Activated CD4-positive, CD25-positive, alpha-beta regulatory T cell treated with anti-CD3 and anti-CD28 coated beads, Interleukin-2, amount 50 U/mL, for 16 hours (primary cell): ENCODE measurements at places on chromosomes 2 and 18.

DNA sequence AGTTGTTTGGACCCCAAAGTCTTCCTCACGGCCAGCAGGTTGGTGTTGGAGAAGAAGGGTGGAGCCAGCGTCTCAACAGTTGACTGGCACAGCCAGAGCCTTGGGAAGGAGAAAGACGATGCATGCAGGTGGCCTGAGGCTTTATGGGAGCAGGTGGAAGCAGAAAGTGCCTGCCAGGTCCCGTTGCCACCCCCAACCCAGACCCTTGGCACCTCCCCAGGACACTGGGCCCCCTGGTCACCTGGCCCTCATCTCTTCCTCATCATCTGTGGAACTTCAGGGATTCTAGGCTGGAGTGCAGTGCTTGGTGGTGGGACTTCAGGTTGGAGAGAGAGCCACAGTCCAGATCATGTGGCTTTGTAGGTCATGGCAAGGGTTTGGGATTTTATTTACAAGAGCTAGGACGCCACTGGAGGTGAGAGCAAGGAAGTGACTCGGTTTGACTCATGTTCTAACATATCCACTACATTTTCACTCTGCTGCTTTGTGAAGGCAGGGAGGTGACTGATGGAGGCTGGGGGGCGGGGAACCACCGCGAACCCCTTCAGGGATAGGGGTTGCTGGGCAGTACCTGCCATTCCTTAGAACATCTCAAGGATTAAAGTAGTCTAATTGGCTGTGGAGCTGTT, 62.5 kb upstream of the B3GNT7 start:
- DNase-seq = no peak

- no peak for DNase-seq
Measured at GRCh38 chr2:204012072-204012653, 75.6 kb downstream of the ICOS start.

DNA sequence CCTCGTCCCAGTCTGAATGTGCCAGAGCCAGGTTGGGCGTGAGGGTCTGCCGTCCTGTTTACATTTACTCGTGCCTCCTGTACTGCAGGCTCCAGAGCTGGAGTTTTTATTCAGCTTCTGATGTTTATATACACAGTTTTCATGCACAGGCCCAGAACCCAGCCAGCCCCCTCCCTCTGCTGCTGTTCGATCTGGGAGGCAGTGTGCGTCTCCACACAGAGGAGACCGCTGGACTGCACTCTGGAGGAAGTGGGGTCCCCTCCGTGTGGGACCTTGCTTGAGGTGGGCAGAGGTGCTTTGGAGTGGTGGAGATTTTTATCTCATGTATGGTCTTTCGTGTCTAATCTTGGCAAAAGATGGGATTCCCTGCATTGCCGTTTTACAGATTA, 90.6 kb downstream of the GLI2 start:
- no peak for DNase-seq

DNA sequence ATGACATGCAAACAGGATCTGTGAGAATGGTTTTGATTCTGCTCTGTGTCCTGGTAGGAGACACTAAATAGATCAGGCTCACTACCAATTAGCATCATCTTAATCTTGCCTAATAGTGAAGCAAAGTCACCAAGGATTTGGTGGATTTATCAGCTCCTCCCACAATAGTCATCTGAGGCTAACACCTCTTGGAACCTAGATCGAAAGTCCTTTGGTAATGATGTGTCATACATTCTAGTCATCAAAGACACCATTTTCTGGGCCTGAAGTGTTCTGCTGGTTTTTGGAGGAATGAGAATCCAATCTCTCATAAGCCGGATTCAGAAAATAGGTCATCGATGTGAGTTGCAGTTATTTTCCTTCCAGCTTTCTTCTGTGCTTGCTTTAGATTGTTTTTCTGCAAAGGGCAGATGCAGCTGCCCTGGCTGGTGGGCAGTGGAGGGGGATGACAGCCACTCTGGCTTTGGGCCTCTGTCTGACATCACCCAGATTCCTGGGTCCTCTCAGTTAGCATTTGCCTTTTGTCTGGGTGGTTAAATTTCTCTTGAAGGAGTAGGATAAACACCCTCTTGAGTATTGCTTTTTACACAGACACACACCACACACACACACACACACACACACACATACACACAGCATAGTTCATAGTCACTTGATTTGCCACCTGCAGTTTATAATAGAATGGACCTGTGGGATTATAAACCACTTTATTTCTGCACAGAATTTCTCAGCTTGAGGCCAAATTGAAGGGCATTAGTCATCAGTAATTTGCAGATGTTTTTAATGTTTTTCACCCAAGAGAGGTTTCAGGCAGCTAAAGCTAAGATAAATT, at the start of gene MYO3B:
TSS of gene MYO3B (plus strand) at position 198 of the 832 bp plus-strand sequence. CDS start at position 339, 141 bp downstream.
- DNase-seq = no peak

- DNase-seq = no peak
Measured at GRCh38 chr2:14223576-14223975, 408.9 kb upstream of the LRATD1 start.

- DNase-seq = no peak
Measured at GRCh38 chr2:14673351-14673875, 40.9 kb downstream of the LRATD1 start.

DNA sequence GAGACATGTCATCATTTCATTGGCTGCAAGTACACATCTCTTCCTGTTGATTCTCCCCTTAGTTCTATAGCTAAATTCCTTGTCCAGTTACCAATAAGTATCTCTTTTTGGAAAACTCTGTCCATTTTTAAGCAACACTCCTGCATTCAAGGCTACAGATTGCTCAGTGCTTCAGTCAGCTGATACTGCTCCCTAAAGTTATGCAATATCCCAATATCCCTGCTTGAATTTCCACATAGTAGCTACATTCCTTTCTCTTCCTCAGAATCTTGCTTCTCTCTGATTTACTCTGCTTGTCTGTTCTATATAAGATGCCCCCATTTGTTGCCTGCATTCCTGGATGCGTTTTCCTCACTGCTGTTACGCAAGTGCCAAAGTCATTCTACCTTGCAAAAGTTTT, 109.8 kb downstream of the PARD3B start:
- DNase-seq = no peak

- no peak for DNase-seq
Measured at GRCh38 chr18:76545433-76546087, 50.5 kb upstream of the ZNF516 start.

DNA sequence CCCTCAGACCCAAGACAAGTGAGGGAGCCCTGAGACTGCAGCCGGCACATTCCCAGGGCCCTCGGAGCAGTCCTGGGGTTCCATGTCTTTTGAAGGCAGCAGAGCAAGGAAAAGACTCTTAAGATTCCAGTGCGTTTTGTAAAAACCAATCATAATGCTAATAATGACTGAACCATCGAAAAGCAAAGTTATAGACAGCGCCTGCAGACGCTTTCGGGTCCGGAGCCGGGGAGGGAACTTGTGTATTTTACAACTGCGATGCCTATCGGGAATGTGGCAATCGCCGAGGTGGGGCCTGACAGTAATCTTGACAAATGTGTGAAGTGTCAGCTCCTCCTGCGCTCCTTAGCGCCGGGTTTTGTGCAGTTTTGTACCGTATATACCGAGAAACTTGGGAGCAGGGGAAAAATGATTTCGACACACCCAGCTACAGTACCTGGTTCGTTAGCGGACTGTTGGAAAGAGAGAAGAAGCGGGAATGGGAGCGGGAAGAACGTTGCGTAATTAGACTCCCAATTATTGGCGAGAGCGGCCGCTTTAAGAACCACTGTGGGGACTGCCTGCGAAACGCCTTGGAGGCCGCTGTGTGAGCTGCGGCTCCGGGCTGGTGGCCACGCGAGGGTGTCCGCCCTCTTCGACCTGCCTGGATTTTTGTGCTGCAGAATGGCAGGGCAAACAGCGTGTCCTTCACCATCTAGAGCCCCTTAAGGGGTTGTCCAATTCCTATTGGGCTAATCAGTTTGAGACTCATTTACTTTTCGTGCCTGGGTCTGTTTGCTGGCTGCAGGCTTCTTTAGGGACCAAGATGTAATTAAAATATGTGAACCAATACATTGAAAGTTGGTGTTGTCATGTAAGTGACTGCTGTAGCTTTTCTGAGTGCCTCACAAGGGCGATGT, 2.4 kb downstream of the EPAS1 start:
- no peak for DNase-seq

DNA sequence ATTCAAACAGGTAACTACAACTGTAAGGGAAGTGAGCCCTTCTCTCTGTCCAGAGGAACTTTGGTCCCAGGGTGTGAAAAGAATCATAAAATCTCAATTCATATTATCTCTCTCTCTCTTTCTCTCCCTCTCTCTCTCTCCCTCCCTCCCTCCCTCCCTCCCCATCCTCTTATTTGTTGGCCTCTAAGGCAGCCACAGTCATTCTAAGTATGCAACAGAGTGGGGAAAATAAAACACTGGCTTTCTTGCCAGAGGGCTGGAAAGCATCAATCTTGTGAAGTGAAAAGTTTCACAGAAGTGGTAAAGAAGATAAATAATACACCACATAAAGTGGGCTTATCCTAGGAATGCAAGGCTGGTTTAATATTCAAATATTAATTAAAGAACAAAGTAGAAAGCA, 95.6 kb upstream of the KCNH7 start:
- no peak for DNase-seq

GRCh38 chr18:38642711-38643110, 1077.1 kb upstream of the CELF4 start:
- DNase-seq = no peak

- DNase-seq = no peak
Measured at GRCh38 chr2:23686405-23687029, 240.4 kb downstream of the ATAD2B start.

DNA sequence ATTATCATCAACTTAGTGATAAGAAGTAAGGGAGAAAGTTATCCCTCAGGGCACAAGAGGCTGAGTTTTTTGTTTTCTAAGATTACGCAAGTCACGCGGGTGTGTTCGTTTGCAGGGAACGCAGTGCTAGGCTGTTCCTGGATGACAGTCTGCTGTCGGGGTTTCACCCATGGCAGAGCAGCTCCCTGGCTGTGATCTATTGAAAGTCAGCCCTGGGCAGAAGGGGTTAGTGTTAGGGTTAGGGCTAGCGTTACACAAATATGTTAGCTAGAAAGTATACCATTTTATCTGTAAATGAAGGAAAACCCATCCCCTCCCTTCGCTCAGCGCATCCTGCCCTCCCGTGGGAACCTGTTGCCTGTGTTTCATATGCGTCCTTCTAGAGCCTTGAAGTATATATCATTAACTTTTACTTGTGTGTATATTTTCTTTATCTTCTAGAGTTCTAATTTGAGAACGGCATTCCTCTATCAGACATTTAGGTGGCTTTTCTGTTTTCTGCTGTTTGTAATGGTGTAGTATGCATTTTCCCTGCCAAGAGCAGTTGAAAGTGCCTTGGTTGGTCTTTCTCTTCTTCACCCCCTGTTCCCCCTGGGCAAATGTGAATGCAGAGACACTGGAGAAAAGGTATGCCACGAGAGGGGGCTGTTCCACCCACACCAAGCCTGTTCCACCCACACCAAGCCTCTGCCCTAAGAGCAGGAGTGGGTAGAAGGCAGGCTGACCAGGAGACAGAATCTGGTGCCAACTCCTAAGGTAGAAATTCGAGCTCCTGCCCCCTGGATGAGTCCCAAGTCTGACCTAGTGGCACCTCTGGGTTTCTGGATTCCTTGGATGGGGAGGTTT, 47.0 kb downstream of the ARMC9 start:
- DNase-seq = no peak

DNA sequence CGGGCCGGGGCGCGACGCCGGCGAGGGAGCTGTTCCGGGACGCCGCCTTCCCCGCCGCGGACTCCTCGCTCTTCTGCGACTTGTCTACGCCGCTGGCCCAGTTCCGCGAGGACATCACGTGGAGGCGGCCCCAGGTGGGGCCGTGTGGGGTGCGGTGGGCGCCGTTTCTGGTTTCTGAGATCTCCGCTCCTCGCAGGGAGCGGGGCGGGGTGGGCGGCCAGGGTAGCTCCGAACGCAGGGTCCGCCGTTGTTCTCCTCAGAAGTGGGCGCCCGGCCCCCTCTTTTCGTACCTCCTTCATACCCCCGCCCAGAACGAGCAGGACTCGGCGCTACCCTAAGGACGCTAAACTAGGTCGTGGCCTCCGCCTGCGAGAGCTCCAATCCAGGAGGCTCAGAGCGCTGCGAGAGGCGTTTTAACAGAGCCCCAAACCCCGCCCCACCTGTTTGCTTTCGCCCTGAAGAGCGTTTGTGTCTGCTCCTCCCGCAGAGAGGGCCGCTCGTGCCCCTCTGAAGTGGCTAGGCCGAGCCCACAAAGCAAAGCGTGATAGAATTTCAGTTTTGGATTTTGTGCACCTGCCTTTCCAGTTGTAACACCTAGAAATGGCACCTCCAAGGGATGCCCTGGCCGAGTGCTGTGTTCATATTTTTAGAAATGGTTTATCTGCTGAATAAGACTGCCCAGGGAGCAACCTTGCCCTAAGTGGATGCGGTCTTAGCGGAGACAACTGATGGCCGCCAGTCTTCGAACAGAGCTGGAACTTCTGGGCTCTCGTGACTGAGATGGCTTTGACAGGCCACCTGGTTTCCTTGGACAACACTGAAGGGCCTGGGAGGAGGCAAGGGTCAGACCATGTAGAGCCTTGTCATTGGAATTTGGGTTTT, 626 bp downstream of the CAPN10 start:
- DNase-seq = no peak

DNA sequence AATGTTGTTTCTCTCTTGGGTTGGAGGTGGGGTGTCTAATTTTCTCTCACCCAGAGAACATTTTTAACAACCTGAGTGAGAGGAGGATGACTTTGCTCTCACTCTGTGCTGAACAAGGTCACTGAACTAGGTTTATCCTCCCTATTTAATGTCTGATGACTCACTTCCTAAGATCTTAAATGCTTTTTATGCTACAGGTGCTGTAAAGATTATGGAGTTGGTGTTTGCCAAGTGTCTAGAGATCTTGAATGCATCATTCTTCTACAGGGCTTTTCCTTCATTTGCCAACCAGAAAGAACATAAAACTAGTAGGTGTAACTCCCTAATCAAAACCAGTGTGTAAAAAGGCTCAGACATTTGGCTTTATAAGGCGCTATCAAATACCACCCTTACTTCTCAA, 350.5 kb upstream of the ETAA1 start:
- no peak for DNase-seq

- DNase-seq = no peak
Measured at GRCh38 chr2:202824901-202825300, 46.7 kb downstream of the ICA1L start.

- DNase-seq = no peak
Measured at GRCh38 chr18:38648179-38648578, 1082.6 kb upstream of the CELF4 start.
